ENCODE measurements at places on chromosomes 1 and 21.

GRCh38 chr1:165842671-165843129 lies 15.3 kb downstream of the UCK2 start:
- DNase-seq: no peak

- no peak for DNase-seq
Measured at GRCh38 chr1:34342334-34342733, 165.6 kb downstream of the C1orf94 start.

- DNase-seq: no peak
Measured at GRCh38 chr21:14480411-14481031, 65.6 kb downstream of the SAMSN1 start.

DNA sequence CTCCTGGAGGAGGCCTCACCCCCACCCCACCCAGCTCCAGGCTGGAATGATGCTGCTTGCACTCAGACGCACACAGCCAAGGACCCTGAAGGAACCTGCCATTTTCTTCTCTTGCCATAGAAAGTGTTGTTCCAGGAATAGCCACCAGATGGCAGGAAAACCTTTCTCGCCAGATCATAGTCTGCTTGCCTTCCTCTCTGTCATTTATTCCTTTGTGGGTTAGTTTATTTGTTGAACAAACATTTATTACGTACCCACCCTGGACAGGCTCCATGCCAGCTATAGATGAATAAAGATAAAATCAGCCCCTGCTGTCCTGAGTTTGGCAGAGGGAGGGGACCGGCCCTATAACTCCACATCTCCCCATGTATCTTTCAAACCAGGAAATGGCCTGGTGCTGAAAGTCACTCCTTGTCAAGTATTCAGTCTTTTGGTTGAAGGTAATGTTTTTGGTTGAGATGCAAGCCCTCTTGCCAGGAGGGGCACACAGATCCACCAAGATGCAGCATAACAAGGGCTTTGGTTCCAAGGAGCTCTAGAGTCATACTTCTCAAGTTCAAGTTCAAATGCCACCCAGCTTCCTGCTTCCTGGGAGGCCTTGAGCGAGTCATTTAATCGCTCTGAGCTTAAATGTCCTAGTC lies 7.0 kb upstream of the KCNC4 start:
- DNase-seq: peak; percentile 86

DNA sequence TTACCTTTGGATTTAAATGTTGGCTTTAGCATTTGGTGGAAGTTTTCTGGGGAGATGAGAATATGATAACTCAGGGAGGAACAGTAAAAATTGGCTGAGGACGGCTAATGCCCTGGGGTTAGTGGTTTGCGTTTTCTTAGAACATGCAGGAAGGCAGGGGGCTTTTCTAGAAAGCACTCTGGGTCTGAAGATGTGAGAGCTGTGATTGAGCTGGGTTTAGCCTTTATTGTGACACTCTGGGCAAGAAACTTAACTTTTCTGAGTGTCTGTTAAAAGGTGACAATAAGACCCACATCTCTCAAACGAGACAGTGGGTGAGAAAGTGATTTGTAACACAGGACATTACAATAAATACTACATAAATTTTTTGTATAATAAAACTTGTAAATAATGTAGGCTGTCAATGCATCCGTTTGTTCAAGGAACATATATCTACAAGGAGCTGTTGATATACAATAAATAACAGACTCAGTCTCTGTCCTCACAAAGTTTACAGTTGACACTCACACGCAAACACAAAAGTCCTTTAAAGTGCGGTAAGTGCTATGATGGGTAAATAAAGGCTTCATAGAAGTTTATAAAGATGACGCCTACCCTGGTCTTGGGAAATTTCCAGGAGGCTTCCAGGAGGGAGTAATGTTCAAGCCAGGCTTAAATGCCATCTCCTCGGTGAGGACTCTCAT lies 49.5 kb upstream of the MRPS6 start:
- no peak for DNase-seq

- no peak for DNase-seq
Measured at GRCh38 chr1:68188060-68188538, 44.2 kb downstream of the WLS start.

- DNase-seq: no peak
Measured at GRCh38 chr1:178330153-178330552, 166.6 kb downstream of the CLEC20A start.

DNA sequence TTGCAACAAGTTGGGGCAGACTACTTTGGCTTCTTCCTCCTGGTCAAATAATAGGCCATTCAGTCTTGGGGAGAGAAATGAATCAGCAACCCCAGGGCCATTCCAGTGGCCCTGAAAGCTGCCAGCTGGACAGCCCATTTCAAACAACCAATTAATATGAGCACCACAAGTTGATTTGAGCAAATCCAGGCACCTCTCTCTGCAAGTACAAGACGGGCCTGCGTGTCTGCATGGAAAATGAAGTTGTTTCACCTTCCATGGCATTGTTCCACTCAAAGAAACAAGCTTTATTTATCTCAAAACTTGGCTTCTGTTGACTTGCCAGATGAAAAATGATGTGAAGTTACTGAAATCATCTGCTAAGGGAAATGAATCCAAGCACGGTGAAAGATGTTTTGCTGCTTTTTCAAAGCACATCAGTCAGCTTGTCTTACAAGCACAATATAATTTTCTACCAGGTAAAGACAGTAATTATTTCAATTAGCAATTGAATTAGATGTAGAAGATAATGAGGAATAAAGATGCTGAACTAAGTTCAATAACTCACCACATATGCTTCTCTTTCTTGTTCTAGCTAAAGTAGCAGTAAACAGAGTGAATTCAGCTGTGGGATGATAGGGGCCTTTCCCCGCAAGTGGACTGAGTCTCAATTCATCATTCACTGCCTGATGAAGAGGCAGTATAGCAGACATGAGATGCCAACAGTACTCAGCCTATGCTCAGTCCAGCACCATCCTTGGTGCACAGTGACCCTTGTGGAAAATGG lies 95.2 kb upstream of the SSX2IP start:
- no peak for DNase-seq

DNA sequence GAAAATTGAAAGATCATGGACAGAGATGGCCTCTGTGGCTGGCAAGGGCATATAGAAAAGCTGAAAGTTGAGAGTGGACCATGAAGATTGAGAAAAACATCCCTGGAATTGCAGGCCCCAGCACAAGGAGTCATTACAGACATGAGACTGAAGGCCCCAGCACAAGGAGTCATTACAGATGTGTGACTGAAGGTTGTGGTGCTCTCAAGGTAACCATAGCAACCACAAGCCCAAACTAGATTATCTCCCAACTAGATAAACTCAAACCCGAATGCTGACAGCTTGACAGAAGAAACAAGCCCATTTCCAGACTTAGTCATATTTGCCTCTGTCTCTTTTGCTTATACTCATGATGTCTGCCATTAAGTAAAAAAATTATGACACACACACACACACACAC lies 1252.1 kb upstream of the ADGRL4 start:
- DNase-seq: no peak

DNA sequence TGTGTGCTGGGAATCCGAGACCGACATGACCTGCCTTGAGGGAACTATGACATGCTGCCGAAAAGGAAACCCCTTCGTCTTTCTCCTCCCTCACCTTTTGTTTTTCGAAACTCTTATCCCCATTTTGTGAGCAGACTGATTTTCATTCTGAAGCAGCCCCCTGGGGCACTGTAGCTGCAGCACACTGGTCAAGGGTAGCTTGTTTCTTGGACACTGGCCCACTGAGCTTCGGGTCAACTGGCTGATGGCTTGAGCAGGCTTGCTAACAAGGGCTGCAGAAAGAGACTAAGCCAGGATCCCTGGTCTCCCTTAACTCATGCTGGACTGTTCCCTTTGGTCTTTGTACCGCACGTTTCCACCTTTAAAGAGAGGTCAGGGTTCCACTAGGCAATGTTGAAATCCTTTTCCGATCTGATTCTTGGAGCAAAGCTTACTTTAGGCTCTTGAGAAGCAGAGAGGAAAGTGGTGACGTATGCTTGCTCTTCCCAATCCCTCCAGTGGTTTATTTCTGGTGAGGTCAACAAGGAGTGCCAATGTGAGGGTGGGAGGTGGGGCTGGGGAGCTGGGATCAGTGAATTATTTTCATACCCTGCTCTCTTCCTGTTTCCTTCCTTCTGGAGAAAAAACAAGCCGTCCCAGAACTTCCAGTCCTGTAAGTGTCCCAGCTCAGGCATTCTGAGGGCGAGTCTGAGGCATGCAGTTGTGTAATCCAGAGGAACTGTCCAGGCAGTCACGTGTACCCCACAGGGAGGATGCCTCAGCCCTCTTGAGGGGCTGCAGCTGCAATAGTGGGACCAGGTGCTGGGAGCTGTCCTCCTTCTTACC lies 7.6 kb downstream of the CYP4B1 start:
- DNase-seq: no peak

GRCh38 chr1:22133931-22134324 lies 9.0 kb downstream of the WNT4 start:
- DNase-seq: no peak

DNA sequence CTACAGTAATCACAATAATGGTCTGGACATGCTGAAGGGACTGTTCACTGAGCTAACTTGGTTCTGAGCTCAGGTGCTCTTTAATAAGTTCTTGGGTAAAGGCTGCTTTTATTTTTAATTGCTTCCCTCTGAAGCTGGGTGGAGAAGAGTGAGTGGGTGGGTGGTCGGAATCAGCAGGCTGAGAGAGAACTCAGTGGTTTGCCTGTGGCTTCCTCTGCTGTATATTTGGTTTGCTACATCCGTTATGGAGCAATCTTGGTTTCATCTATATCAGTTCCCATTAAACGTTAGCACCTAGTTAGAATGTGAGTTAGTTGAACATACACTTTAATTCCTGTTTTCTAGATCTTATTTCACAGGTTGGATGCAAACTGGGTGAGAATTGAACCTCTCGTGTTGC lies 23.3 kb downstream of the CNIH4 start:
- DNase-seq: no peak

GRCh38 chr1:231601824-231602672 lies 24.5 kb upstream of the DISC1 start:
- DNase-seq: no peak
